EL (cell line): ENCODE measurements at places on chromosomes 4 and X.

- no peak for DNase-seq
These were observed 5.7 kb downstream of the GPC3 start for GRCh38 chrX:133979641-133980230.

- no peak for DNase-seq
These were observed 342.3 kb downstream of the GRXCR1 start for GRCh38 chr4:43234626-43235415.

GRCh38 chr4:188417181-188417580 is 277.9 kb downstream of the TRIML1 start:
- DNase-seq = no peak

DNA sequence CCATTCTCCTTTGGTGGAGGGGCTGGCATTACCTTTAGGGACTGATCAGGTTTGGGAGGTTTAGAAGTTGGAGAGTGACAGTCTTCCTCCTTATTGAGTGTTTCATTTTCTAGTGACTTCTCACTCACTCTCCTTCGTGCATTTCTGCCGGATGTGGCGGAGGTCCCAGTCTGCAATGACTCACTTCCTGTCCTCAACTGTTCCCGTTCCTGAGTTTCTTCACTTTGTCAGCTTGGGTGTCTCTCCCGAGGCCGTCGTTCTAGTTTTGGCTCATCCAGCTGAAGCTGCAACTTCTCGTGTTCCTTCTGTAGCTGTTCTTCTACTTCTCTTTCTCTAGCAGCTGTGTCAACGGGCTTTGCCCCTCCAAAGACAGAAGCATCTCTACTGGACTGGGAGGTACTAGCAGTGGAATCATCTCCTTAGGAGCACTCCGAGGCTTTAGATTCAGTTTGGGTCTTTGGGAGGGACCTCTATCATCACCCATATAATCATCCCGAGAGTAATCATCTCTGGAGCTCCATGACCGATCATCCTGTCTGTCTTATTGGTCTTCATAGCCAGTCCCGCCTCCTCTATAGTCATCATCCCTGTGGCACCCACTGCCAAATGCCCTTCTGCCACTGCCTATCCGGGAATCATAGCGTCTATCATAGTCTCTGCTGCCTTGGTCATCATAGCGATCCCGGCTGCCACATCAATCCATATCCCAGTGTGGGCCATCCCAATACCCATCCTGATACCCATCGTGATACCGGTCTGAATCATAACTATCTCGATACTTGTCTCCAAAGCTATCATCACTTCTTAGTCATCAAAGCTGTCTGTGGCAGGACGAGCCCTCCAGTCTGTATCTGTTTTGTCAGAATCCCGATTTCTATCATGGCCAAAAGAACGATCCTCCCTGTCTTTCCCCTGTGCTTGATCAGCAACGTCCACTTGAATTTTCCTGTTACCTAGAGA is 35.3 kb upstream of the VSIG4 start:
- DNase-seq = peak; percentile 0

DNA sequence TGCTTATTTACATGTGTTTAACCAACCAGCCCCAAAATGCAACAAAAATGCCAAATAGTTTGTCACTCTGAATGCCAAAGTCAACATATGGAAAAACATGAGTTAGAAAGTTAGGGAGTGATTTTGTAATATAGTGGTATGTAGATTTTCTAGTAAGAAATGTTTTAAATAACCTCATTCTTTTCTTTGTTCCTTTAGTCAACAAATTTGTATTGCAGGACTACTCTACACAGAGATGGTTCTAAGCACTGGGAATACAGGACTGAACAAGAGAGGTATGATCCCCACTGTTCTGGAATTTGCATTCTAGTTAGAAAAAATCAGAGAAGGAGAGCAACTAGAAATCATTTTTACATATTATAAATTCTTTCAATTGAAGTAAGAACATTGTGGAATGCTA is 218.8 kb upstream of the ANXA10 start:
- DNase-seq = peak; percentile 34

- peak; percentile 32 for DNase-seq
These were observed 28.5 kb downstream of the EMCN start for GRCh38 chr4:100489305-100489704.

DNA sequence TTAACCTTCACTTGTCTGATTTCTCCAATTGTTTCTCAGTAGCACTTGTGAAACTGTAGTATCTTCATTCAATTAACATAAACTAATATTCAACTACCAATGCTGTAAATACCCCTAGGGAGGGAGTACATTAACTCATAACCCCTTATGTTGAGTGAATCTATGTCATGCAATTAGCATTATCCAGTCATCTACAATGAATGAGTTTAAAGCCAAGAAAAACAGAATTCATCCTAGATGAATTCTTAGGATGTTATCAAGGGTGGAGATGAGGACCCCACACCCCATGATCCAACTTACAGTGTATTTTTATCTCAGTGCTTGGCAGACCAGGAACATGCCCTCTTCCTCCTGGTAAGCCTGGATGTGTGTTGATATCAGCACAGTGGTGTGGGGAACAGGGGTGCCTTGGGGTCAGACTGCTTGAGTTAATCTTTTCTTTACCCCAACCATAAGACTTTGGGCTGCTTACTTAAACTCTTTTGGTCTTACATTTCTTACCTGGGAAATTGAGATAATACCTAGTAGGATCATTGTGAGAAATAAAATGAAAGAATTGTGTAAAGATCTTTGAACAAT is 62.1 kb upstream of the SCOC start:
- peak; percentile 53 for DNase-seq

GRCh38 chrX:39930786-39931528 is 166.8 kb downstream of the BCOR start:
- DNase-seq = no peak

DNA sequence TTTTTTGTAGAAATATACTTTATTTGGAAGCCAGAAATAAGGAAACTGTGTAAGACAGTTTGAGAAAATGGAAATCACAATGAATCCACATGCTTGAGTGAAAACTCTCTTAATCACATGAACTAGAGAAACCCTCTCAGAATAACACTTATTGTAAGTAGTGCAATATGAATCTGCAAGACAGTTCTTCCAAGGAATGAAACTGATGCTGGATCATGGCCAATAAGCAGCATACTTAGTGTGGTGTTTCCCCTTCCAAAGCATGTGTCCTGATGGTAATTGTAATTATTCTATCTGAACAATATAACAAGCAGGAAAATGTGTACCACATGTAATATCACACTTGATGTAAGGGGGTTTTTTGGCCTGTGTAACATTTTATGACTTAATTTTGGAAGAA is 1870.5 kb upstream of the TENM3 start:
- no peak for DNase-seq

DNA sequence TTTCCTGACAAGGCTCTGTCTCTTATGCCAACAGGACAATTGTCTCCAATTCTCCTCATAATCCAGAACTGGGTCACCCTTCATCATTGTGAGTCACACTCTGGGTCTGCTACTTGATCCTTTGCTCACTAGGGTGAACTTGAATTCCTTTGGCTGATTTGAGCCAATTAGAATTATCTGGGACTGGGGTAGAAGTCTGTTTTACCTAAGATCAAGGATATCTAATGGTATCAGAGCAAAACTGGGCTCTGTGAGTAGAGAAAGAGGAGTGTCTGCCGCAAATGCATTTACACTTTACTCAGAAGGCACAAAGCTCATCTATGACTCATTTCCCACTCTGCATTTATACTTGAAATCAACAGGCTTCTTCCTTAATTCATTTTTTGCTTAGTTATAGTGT is 72.6 kb downstream of the PITX2 start:
- DNase-seq = peak; percentile 30

DNA sequence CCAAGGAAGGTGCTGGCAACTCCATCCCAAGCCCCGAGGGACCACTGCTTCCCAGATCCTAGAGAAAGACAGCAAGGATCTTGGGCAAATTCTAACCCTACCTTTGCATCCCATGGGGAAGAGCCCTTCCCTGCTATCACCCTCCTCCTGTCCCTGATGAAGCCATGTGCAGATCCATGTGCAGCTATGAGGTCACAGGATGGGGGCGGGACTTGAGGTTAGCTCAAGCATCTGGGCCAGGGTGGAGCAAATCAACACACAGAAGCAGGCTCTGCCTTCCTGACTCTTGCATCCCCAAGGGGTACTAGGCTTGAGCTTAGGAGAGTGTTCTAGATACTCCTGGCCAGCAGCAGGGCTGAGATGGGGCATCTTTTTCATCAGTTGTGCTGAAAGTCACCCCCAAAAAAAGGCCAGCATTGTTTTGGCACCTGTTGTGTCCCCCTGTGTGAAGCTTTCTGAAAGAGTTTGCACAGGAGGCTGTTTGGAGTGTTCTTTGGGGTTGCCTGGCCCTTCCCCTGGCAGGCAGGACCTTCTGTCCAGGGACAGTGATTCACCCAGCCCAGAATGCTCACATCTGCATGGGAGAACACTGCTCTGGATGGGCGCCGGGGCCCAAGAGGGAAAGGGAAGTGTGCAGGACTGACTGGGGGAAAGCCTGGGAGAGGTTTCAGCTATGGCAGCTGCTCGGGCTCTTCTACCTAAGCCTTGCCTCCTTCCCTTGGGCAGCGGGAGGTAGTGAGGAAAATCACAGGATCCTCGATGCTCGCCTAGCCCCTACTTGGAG is 50.8 kb downstream of the PRPS1 start:
- peak; percentile 62 for DNase-seq

GRCh38 chr4:71609651-71610050 is 174.2 kb downstream of the GC start:
- peak; percentile 8 for DNase-seq

DNA sequence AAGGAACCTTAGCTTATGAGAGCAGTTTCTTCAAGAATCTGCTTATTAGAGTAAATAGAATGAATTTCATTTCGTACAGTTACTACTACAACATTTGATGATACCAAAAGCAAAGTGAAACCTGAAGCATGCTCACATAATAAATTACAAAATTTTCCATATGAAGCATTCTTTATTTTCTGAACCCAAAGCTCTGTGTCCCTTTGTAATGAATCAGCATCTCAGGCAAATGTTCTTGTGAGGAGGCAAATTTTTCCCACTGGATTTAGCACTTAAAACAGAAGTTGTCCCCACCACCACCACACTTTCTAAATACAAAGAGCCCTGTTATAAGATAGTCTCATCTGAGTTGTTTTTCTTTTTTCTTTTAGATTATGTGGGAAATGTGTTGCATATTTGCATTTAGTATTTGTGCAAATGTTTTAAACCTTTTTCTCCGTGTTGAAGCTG is 70.7 kb upstream of the NFKB1 start:
- DNase-seq = peak; percentile 10

- no peak for DNase-seq
These were observed 159.9 kb downstream of the LDB2 start for GRCh38 chr4:16738558-16738957.

DNA sequence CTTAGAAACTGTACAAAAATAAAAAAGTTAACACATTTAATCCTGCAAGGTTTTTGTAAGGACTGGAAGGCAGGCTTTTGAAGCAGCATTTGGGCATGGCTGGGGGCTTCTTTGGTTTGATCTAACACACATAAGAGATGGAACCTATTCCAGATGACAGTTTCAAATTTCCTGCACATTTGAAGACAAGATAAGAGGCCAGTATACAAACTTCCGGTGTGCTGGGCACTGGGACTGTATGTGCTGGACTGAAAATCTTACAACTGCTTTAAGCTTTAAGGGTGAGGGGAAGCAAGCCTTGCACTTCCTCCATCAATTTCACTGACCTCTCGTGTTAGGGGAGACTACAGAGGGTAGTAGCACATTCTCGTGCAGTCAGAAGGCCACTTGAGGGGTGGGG is 122.9 kb downstream of the AMMECR1 start:
- no peak for DNase-seq

- no peak for DNase-seq
These were observed 20.4 kb downstream of the APOOL start for GRCh38 chrX:85024044-85024443.

GRCh38 chr4:76544725-76545124 is 109.7 kb downstream of the SHROOM3 start:
- DNase-seq = no peak

DNA sequence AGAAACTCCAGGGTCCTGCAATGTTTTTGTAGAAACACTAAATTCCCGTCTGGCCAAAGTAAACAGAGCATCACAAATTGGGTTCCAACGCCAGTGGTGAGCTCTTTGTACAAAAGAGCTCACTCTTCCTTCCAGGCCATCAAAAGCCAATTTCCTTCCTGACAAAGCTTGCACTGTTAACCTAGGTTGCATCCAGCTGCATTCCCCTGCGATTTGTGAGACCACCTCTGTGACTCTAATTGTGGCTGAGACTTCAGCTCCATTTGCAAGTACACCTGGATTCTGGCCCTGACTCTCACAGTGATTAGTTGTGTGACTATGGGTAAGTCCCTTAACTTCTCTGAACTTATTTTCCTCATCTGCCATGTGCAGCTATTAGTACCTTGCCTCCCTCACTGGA is 212.5 kb upstream of the CXorf66 start:
- no peak for DNase-seq

DNA sequence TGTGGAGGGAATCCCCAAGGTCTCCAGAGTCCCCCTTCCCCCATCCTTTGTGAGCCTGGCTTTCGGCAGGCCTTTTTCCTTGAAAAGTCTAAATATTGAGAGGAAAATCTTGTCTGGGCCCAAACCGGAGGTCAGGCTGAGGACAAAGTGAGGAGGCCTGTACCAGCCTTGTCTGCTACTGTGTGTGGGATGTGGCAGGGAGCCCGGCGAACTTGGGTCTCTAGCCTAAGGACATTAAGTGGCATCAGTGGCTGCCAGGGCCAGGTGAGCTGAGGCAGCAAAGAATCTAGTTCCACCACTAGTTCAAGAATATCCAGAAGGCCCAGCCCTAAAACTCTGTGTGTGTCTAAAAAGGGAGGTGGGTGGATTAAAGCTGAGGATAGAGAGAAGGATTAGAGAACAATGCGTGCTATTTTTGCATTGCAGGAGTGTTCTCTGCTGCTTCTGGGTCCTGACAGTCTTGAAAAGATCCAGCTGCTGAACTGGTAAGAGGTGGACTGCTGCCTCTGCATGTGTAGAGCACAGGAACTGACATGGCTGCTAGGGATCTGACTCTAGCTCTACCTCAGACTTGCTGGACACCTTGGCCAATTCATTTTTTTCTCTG is 1.2 kb upstream of the AMER1 start:
- DNase-seq = no peak

DNA sequence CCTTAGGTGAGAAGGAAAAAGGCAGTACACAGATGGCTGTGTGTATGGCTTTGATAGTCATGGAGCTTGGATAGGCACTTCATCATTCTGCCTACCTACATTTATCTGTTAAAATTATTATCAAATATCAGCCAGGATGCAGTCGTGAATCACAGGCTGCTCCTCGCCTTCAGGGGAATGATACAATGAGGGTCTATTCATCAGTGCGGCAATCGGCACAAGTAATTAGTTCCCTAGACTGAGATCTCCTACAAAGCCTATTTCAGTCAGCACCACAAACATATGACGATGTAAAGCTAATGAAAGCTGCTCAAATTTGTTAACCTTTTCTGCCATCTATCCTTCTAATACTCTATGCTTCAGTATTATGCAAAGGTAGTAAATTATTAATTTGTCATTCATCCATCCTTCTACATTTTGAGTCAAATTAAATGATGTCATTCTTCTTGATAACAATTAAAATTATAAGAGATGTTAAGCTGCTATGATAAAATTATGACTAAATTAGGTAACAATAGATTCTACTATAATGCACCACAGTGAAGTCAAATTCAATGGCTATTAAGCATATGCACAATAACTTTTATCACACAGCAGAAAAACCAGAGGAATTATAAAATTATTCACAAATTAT is 19.0 kb downstream of the MAB21L2 start:
- DNase-seq = no peak
